ENCODE measurements at places on chromosomes 2 and 18.

GRCh38 chr2:150095361-150096095 lies 391.9 kb downstream of the RND3 start:
- no peak for DNase-seq

GRCh38 chr2:16142383-16143361 lies 202.3 kb downstream of the MYCN start:
- no peak for DNase-seq

- no peak for DNase-seq
Measured at GRCh38 chr2:74944987-74945787, 13.3 kb upstream of the POLE4 start.

DNA sequence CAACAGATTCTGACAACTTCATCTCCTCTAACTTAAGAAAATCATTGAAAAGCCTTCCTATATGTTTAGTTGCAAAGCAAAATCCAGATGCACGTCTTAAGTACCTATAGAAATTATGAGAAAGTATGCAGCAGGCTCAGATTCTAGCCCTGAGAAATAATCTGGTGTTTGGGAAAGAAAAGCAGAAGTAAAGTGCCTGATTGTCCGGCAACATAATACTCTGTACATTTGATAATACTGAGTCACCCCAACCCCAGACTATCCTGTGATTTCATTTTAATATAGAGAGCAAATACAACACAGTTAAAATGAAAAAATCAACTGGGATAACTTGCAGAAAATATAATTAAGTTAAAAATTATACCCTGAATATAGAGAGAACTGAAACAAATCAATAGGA lies 13.5 kb downstream of the RFX8 start:
- no peak for DNase-seq

DNA sequence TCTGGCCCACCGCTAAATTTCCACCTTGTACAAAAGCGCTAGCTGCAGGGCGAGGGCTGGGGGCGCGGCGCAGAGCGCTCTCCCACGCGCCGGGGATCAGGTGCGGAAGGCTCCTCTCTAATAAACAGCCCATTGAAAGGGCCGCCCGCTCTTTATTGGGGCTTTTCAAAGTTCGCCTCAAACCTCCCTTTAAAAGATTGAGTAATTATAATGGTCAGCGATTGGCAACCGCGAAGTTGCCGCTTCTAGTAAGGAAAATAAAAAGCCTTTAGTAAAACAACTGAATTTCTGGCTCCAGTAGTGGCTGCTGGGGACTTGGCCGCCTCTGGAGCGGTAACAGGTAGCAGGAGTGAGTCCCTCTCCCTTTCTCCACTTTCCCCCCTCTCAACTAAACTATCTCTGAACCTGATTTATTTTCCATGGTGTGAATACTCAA lies 755 bp downstream of the NEUROD1 start:
- DNase-seq, result no peak

- no peak for DNase-seq
Measured at GRCh38 chr2:30968660-30969397, 161.6 kb upstream of the CAPN13 start.

DNA sequence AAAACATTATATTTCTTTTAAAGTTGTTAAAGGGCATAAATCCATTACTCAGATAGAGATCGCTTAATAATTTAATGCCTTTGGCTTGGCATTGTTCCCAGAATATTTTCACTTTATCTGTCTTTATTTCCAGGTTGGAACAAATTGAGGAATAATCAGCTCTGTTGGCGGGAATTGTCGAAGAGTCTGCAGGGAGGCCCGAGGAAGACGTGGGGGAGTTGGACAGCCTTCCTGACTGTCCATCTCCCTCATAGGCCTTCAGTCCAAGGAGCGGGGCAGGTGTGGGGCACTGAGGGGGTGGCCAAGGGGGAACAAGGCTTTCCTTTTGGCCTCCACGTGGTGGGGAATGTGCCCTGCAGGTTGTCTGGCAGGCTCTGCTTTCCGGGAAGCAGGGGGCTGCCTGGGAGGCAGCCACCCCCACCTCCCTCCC lies 179.6 kb downstream of the ZBTB7C start:
- DNase-seq, result no peak

GRCh38 chr2:61710711-61711110 lies 143.1 kb downstream of the FAM161A start:
- no peak for DNase-seq

GRCh38 chr18:70453058-70453775 lies 164.4 kb downstream of the SOCS6 start:
- no peak for DNase-seq

- no peak for DNase-seq
Measured at GRCh38 chr18:48348739-48349138, 60.4 kb downstream of the ZBTB7C start.

- DNase-seq, result no peak
Measured at GRCh38 chr2:130767408-130767775, 12.1 kb downstream of the AMER3 start.

- no peak for DNase-seq
Measured at GRCh38 chr2:132441051-132441450, 24.4 kb downstream of the GPR39 start.

- no peak for DNase-seq
Measured at GRCh38 chr2:13466076-13466475, 749.3 kb downstream of the TRIB2 start.

DNA sequence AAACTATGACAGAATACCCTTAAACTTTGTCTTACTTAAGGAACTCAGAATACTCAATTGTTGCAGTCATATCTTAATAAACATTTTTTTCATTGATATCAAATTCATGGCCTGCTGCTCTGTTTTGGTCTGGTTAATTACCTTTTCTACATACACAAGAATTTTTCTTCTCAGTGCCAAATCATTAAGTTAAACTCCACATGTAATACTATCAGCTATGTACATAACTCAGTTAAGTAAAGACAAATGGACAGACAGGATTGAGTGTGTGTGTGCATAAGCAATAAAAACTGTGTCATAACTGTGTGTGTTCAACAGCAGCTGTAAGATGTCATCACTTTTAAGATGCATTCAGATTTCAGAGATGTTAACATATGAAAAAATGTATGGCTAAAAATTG lies 34.4 kb downstream of the VRK2 start:
- no peak for DNase-seq

- no peak for DNase-seq
Measured at GRCh38 chr2:188285049-188285448, 6.6 kb upstream of the GULP1 start.

DNA sequence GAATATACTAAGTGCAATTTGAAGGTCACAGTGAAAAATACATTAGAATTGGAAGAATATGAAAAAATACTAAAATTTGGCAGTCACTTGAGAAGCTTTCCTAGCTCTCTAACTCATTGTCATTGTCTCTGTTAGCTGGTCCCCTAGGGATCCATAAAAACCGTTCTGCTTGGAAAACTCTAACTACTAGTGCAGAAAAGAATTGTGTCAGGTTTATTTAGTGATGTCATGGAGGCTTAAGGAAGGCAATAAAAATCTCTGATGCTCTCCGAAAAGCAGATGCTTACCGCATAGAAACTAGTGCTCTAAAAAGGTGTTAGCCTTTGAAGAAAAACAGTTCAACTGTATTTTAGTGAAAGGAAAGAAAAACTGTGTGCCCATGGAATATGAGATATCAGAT lies 150.1 kb upstream of the DLGAP1 start:
- no peak for DNase-seq

DNA sequence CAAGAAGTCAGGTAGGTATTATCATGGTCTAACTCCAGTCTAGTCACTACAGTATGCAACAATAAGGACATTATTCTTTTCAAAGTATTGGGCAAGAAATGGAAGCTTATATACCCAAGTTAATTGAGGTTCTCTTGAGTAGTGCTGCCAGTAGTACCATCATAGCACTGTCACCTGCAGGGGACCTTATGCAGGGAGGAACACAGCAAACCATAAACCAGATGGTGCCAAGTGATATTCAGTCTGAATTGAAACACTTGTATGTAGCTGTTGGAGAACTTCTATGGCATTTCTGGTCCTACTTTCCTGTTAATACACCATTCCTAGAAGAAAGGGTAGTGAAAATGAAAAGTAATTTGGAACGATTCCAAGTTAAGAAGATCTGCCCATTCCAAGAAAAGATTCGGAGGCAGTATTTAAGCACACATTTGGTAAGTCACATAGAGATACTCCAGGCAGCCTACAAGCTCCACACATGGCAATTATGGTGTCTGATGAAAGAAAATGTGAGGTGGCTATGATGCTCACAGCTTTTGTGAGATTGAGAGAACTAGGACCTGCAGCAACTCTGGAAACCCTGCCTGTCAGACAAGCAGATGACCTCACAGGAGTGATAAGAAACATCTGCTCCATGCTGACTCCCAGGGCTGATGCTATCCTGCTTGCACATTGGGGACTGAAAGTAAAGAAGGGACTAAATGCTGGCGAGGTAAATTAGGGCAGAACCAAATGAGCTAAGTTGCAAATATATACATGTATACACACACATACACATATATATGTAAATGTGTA lies 174.7 kb downstream of the MC4R start:
- no peak for DNase-seq

DNA sequence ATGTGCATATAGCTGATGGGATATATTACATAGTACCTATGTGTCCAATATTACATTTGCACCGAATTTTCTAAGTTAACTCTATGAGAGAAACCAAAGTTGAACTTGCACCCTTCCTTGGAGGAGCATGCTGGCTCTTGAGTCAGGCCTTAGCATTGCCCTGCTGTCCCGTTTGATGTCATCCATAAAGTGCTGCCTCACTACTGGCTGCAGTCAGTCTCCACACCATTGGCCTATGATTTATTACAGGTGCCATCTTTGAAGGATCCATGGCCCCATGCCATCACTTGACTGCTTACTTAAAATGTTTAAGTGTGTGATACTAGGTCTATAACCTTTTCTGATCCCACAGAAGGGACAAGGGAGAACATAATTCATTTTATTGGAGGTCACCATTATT lies 249.3 kb upstream of the RBBP8 start:
- DNase-seq, result no peak

GRCh38 chr18:650428-650858 lies 7.0 kb upstream of the TYMS start:
- no peak for DNase-seq

GRCh38 chr2:29014331-29014730 lies 33.2 kb downstream of the TOGARAM2 start:
- DNase-seq, result no peak

GRCh38 chr2:8413589-8414135 lies 268.2 kb upstream of the ID2 start:
- no peak for DNase-seq
